ENCODE measurements at places on chromosomes 12 and 14.
A peak's percentile ranks its signal among the peaks of the same experiment; 100 is the strongest.

GRCh38 chr14:93155667-93156066 is 29.0 kb downstream of the MOAP1 start:
- DNase-seq: no peak

DNA sequence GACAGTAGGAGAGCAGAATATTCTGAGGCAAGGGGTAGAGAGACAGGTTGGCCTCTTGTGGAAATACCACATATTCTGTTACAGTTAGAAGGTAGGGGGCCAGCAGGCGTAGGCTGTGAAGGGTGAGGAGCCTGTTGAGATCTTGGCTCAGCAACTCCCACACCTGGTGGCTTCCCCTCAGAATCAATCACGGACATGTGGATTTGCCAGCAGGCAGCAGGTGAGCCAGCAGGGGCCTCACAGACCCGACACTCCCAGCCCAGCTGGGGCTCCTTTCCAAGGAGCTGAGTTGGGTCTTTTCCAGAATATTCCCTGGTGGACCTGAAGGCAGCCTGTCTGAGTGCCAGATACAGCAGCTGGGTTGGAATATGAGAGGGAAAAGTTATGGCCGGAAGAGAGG is 150.0 kb upstream of the CRY1 start:
- no peak for DNase-seq

DNA sequence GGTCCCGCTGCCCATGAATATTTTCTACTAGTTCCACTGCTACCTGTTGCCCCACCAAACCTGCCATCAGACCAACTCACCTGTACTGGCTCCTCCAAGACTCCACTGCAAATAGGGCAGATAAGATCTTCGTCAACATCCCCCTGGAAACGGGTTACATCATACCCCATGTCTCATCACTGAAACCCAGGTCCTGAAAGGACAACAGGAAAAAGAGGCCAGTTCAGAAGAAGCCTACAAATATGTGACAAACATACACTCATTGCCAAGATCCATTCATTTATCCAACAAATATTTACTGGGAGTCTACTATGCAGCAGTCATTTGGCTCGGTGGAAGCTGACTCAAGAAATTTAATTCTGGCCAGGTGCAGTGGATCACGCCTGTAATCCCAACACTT is 7.8 kb downstream of the RNF41 start:
- DNase-seq: no peak

DNA sequence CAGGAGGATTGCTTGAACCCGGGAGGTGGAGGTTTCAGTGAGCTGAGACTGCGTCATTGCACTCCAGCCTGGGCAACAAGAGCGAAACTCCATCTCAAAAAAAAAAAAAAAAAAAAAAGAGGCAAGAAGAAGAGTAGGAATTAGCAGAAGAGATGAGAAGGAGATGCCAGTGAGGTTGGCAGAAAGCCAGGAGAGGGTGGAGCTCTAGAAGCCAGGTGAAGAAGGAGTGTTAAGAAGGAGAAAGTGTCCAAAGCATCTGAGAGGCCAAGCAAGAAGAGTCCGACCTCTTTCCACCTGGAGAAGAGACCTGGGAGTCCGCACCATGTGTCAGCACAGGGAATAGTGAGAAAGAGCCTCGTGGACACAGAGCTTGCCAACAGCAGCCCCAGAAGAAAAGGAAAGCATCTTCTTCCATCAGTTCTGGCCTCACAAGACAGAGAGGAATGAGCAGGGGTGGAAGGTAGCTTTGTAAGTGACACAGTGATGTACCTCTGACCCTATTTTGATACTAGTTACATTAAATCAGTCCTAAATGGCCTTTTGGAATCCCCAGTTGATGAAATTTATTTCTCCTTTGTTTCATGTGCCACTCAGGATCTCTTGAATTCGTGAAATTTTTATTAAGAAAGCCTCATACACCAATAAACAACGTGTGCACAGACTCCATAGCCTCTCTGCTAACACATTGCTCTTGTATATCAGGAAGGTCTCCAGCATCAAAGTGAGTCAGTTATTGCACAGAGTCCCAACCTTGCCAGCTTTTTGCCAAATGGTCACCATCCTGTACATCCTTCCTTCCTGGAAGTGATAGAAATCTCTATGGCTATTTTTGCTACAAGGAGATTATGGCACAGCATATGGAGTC is 70.6 kb downstream of the SAMD4A start:
- no peak for DNase-seq

- DNase-seq: peak; percentile 34
These were observed 138.7 kb downstream of the TTC7B start for GRCh38 chr14:90677484-90678050.

GRCh38 chr12:45284096-45284901 is 68.4 kb downstream of the ANO6 start:
- no peak for DNase-seq

GRCh38 chr12:97022536-97023230 is 115.6 kb downstream of the NEDD1 start:
- DNase-seq: no peak

DNA sequence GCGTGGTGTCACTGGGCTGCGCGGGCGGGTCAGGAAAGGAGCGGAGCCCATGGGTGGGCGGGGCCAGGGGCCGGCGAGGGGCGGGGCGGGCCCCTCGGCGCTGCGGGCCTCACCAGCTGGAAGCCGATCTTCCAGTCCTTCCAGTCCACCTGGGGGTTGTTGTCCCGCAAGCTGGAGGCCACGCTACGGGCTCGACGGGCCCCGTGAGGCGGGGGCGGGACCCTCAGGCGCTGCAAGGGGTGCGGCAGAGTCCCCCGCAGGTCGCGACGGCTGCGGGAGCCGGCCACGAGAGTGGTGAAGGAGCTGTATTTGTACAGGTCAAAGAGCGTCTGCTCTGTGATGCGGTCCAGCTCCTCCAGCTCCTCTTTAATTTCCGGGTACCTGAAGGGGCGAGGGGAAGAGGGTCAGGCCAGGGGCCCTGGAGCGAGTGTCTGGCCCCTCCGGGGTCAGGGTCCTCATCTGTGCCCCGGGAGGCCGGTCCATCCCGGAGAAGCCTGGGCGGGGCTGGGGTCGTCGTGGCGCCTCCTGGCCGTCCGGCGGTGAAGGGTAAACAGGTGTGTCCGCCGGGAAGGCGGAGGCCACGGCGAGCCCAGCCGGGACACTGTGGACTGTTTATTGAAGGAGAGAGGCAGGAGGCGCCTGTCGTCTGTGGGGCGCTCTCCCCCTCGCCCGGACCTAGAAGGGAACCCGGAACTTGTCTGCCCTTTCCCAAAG is 11.9 kb downstream of the SCNN1A start:
- no peak for DNase-seq

DNA sequence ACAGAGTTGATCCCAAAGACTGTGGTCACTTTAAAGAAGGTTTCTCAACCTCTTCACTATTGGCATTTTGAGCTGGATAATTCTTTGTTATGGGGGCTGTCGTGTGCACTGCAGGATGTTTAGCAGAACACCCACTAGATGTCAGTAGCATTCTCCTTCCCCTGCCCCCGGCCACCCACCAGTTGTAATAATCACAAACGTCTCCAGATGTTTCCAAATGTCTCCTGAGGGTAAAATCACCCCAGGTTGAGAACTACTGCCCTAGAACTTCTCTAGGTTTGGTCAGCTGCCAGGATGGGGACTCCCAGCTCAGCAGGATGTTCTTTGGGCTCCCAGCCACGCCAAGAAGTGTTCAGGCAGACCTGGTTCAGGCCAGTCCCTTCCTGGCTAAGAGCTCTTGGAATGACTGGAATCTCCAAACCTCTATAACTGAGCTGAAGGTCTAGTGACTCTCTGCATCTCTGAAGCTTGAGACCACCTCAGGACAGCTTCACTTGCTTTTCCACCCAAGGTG is 12.5 kb upstream of the AJUBA start:
- peak; percentile 68 for DNase-seq

- DNase-seq: no peak
These were observed 225.8 kb upstream of the PLXNC1 start for GRCh38 chr12:93922583-93923006.

- no peak for DNase-seq
These were observed 22.4 kb downstream of the ERH start for GRCh38 chr14:69375722-69376121.

- DNase-seq: peak; percentile 1
These were observed 36.1 kb upstream of the PRB2 start for GRCh38 chr12:11431486-11431885.

DNA sequence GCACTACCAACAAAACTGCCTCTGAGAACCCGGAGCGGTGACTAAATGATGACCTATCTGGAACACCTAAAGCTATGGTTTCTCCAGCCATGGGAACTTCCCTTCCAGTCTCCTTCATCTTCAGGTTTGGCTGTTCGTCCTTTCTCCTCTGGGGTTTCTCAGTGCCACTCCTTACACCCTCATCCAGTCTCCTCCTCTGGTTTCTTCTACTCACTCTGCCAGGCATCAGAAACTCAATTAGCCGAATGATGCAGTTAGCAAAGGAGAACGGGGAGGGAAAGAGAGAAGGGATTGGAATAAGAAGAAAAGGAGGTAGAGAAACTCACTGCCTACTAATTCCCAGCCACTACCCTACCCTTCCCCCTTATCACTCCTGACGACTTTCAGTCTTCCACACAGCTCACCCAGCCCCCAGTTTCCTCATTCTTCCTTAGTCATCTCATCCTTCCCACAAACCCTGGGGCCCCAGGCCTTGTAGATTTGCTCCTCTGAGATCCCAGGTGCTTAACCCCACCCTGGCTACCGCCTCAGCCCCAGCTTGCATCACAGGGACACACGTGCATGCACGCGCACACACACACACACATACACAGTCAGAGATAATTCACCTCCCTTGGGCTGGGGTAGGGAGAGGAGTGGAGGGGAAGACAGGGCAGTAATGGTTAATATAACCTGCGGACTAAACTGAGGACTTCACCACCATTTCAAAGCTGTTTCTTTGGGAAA is 13.0 kb downstream of the FGD6 start:
- DNase-seq: peak; percentile 66

- DNase-seq: no peak
These were observed 34.8 kb upstream of the HDAC7 start for GRCh38 chr12:47854531-47854930.

All from NB4 (cell line).